Stimulated activated CD8-positive, alpha-beta memory T cell treated with anti-CD3 and anti-CD28 coated beads, Interleukin-2, amount 100 ng/mL, for 1 hour (primary cell): ENCODE measurements at places on chromosomes 2 and 18.

- DNase-seq: no peak
These were observed 240.3 kb upstream of the FBXO11 start for GRCh38 chr2:48146552-48146951.

DNA sequence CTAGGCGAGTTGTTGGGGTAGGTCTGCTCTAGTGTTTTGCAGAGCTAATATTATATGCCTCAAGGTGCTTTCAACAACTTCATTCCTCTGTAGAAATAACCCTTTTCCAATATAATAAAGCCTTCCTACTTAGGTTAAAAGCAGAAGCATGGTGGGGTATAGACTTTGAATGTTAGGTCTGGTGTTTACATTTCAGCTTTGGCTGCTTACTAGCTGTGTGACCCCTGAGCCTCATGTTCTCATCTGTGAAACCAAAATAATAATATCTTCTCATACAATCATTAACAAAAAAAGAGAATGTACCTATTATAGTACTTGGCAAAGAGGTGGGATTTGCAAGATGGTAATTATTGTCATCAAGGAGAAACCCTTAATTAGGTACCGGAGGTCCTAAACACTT, 386.6 kb downstream of the NBAS start:
- DNase-seq: no peak

DNA sequence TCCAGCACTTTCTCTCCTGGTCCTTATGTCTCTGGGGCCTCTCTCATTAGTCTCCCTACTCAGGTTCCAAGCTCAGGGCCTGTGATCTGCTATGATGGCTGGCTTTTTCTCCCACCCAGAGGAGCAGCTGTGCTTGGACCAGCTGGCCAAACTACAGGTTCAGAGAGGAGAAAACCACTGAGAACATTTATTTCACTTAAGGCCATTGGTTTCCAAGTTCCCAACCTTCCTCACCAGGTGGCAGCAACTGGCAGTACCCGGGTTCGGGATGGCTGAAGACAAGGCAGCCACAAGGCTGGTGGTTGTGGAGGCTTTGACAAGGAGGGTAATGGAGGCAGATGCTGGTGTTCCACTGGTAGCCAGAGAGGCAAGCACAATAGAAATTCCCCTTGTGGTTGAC, 29.9 kb upstream of the SELENOI start:
- DNase-seq: no peak

- no peak for DNase-seq
These were observed 59.1 kb upstream of the BOD1L2 start for GRCh38 chr18:57087644-57088376.

DNA sequence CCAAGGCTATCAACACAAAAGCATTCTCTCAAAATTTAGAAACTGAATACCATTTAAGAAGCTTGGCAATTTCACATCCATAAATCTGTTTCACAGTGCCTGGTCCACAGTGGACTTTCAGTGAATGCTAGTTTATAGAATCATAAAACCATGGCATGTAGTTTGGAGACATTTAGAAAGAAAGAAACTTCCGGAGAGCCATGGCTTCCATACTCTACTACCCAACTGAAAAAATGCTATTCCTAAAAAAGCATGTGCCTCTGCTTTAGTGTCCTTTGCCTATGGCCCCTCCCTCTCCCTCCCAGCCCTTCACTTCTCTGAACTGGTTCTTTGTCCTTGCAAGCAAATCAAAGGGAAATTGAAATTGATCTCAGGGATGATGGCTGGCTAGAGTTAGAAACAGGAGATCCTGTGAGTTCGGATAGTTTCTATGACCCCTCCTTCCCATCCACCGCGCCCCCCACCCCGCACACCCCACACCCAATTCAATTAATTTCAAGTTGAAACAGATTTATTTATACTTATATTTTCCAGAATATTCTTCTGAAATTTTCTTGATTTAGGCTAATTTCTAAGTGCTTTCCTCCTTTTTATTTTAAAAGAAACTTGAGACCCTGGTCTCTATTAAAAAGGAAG, 248.3 kb downstream of the TRIB2 start:
- no peak for DNase-seq

GRCh38 chr2:167275046-167275445, 386.8 kb downstream of the XIRP2 start:
- DNase-seq: no peak

- DNase-seq: no peak
These were observed 50.6 kb upstream of the YWHAQ start for GRCh38 chr2:9681427-9681817.

GRCh38 chr2:47386551-47386950, 16.4 kb upstream of the MSH2 start:
- DNase-seq: no peak

GRCh38 chr2:219511547-219512325, 2.5 kb upstream of the ASIC4 start:
- no peak for DNase-seq

- no peak for DNase-seq
These were observed 573.8 kb downstream of the TSN start for GRCh38 chr2:122329278-122329677.

GRCh38 chr2:43370705-43371104, 144.3 kb upstream of the ZFP36L2 start:
- no peak for DNase-seq

GRCh38 chr2:12718015-12718671, 1.4 kb downstream of the TRIB2 start:
- DNase-seq: no peak

DNA sequence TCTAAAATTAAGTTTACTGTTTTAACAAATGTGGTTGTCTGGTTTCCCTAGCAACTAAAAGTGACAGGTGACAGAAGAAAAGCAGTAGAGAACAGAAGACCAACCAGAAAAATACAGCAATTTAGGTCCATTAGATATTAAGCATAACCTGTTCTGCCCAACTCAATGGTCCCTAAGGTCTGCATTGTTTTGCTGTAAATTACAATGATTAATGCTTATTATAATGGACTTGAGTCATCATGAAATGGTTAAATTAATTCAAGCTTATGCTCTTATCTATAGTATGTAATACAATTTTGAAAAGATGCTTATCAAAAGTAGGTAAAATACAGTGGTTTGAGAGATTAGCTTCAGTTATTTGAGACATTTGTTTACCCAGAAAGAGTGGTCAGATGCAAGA, 378.0 kb downstream of the GRB14 start:
- no peak for DNase-seq

- DNase-seq: no peak
These were observed 211.4 kb downstream of the SH3RF3 start for GRCh38 chr2:109340381-109340780.

- no peak for DNase-seq
These were observed 27.4 kb upstream of the SLC20A1 start for GRCh38 chr2:112618383-112618782.

DNA sequence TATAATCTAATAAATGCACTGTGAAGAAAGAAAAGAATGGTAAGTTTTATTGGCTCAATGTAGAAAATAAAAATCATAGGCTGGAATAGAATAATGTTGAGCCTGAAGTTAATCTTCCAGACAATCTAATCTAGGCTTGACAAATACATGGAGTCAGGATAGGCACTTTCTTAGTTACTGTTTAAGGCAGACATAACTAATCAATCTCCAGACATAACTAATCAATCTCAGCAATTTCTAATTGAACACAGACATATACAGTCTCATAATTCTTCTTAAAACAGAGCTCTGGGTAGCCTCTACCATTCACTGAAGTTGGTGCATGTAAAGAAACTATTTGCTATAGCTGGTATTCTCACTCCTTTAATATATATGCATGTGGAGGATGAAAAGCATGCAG, 150.1 kb upstream of the CTAGE1 start:
- no peak for DNase-seq

- DNase-seq: no peak
These were observed 32.3 kb downstream of the NCK2 start for GRCh38 chr2:105777031-105777482.

DNA sequence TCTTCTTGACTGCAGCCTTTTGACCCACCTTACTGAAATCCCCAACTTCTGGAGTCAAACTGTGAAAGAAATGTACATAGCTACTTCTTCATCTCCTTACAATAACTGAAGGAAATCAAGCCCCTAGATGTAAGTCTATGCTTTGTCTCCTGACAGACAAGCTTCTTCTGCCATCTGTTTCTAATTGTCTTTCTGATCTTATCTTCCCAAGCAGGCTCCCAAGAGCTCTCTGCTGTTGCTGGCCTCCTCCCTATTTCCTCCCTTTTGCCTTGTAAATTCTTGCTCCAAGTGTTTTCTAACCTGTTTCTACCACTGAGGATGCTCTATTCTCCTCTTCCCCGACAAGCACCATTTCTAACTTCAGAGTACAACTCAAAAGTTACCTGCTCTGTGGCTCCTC, 77.4 kb upstream of the OSR1 start:
- DNase-seq: no peak

DNA sequence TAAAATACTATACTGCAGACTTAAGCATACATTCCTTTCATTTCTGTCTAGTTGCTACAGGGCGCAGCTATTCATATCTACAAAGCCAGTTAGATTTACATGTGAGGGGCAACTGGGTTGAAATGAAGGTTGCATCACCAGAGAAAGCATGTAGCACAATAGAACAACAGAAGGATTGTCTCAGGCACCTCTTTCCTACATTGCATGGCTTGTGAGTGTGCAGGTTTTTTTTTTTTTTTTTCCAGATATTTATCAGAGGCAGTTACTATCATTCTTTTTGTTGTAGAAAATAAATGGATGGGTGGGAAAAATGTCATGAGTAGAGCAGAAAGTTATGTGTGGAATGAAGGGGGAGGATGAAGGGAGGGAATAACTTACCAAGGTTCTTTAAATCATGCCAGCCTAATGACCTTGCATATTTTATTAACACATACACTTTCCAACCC, 86.8 kb downstream of the ERBB4 start:
- DNase-seq: no peak
